Activated CD8-positive, alpha-beta memory T cell treated with anti-CD3 and anti-CD28 coated beads for 1 hour (primary cell): ENCODE measurements at places on chromosomes 7 and 10.

GRCh38 chr7:116949941-116950801 is 3.1 kb upstream of the ST7 start:
- no peak for DNase-seq

DNA sequence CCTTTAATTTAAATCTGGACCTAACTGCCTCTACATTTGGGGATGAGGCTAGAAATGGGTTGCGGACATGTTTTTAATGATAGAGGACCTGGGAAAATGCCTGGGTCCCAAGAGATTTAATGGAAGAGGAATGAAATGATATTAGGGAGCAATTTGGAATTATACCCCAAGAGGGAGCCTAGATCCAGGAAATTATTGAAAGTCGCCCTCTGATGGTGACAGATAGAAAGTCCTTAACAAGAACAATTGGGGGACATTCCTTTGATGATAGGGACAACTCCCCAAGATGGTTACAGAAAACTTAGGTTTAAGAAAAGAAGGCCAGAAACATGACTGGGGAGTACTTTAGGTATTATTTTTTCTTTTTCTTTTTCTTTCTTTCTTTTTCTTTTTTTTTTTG is 9.5 kb upstream of the TSGA13 start:
- DNase-seq: no peak

GRCh38 chr10:101769541-101770180 is 6.3 kb downstream of the FGF8 start:
- DNase-seq: no peak

DNA sequence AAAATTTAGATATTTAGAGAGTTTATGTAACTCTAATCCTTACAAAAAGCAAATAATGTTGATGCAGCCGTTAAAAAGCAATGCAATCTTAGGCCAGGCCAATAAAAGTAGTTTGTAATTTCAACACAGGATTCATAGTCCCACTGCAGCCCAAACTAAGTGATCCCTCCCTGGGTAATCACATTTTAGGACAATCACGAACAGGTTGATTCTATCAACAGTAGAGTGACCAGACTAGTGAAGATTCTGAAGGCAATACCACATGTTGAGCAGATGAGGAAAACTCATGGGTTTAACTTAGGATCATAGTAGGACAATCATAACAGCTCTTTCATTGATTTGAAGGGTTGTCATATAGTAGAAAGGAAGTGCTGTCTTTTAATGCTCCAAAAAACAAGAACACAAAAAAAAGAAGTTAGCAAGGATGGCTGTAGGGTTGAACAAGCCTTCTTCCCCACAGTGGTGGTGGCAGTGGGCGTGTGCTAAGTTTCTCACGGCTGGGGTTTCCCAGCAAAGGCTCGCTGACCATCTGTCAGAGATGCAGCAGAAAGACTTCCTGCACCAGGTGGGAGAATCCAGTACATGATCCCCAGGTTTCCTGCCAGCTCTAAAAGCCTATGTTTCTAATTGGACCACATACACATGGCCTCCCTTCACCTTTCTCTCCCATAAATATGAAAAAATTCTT is 212.2 kb downstream of the CHRM2 start:
- DNase-seq: no peak

GRCh38 chr10:23293145-23293724 is 51.4 kb downstream of the C10orf67 start:
- no peak for DNase-seq

DNA sequence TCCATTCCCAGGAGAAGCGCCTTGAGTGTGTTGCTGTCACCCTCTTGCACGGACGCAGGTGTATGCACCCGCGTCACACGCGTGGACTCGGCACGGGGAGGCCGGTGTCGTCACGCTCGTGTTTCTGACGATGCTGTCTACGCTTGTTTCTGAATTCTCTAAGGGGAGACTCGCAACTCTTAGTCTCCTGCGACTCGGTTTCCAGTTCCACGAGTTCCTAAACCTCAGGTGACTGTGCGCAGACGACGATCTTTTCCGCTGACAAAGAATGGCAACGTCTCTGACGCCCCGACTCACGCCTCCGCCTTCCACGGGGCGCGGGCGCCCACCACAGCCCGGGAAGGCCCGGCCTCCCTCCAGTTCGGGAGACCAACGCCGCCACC is 579 bp downstream of the IDI1 start:
- DNase-seq: no peak

DNA sequence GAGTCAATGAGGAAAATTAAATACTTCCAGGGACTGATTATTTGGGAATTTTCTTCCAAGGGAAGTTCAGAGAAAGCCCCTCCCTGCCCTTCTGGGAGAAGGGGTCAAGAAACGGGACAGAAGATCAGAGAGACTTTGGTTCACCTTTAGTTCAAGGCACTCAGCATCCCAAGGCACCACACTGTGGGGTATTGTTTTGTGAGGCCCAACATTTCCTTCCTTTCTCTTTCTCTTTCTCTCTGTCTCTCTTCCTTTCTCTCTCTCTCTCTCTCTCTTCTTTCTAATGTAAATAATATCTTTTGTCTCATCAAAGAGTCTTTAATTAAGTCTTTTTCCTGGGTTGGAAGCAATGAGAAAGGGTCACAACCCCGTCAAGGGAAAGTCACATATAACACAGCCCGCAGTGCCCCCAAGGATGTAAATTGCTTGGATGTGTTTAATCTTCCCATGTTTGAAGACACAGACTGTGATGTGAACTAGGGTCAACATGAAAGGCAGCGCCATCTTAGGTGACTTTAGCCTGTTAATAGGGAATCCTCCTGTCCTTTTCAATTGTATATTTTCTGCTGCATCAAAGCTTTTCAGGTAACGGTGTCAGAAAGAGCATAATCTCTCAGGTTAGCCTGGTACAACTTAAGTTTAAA is 983.3 kb upstream of the C7orf33 start:
- no peak for DNase-seq
